ENCODE measurements at places on chromosomes 16 and 17. TPM values are rescaled to one million over a fixed set of nuclear protein-coding genes. Genes with fewer than 3 reads are reported as not detected.

The GEMIN4 gene
- 25.9 TPM for total RNA-seq

The TMEM114 gene
- not detected for total RNA-seq

The TM4SF5 gene
- total RNA-seq: not detected

The SLC13A5 gene
- total RNA-seq: not detected

The OTOP3 gene
- total RNA-seq: not detected

GRCh38 chr17:75913537-75914210 lies 9.0 kb upstream of the MRPL38 start:
- DNase-seq: no peak

GRCh38 chr16:11640987-11641817 lies 27.1 kb upstream of the SNN start:
- peak; percentile 76 for DNase-seq

The PLEKHH3 gene
- 16.4 TPM for total RNA-seq

DNA sequence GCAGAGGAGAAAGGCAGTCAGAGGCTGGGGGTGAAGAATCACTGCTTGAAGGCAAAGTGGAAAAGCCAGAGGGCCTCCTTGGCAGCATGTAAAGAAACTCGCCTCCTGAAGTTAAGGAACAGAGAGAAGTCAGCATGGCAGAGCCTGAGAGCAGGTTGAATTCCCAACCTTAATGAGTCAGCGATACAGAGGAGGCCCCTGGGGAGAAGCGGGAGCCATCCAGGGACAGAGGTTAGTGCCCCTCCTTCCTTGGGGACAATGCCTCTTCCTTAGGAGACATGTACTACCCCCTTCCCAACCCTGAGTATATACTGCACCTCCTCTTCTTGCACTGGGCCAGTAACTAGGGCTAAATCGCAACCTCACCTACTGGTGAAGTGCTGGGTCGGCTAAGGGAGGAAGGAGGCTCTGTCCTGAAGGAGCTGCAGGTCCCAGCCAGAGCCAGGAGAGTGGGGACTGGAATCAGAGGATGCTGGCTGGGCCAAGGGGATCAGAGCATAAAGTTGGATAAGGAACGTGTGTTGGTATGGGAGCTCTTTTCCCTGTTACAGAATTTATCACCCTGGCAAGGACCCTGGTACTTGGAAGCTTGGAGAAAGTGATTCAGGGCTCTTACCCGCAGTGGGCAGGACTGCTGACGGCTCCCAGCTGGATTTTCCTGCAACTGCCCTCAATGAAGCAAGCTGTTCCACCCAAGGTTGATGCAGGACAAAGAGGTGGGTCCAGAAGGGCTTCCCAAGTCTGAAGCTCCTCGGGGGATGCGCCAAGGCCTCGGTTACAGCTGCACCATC lies 5.4 kb upstream of the AANAT start:
- no peak for DNase-seq

The KRT27 gene
- not detected for total RNA-seq

The KRTAP4-3 gene
- not detected for total RNA-seq

GRCh38 chr17:57678393-57678792 lies 66.7 kb downstream of the CCDC182 start:
- DNase-seq: no peak

The ADAM11 gene
- total RNA-seq: 0.29 TPM

The TBC1D3C gene
- total RNA-seq: 1.4 TPM

- DNase-seq: no peak
Measured at GRCh38 chr17:77600346-77600745, 358.2 kb upstream of the TNRC6C start.

- no peak for DNase-seq
Measured at GRCh38 chr16:84609563-84610177, 8.2 kb downstream of the COTL1 start.

The ERN2 gene
- not detected for total RNA-seq

The KRTAP16-1 gene
- not detected for total RNA-seq

- DNase-seq: peak; percentile 36
Measured at GRCh38 chr17:17354560-17355349, 51.6 kb downstream of the NT5M start.

DNA sequence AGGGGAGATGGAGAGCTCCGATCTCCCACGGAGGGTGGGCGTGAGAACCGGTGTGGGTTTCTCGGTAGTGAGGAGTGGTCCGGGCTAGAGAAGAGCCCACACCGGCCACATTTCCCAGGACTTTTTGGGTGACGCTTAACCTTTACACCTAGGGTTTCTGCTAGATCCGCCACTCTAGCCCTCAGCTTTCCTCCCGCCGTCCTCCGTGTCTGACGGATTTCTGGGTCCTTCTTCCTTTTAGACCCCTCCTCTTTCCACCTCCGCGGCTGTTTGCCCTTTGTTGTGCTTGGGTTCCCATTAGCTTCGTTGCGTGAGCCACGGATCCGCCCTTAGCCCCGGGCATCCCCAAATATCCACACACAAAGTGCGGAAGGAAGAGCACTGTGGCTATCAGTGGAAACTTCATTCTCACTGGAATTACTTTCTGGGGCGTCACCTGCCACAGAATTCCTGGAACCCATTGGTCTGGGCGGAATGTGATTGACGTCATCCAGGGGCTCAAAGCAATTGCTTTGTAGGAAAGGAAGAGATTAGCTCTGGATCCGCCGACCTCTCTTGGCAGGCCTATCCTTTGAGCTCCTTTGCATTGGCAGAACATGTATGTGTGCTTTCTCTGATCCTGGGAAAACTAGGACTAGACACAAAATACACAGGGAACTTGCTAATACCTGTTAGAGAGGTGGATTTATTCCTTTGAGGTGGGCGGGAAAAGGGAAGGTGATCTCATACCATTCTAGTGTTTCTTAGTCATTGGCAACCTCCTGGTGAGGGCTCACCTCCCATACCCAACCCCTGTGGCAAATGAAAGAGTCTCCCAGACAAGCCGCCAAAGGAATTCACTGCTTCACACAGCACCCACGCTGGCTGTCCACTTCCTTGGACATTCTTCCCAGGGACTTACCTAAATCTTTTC lies 654 bp downstream of the TNFAIP1 start:
- peak; percentile 89 for DNase-seq

- peak; percentile 97 for DNase-seq
Measured at GRCh38 chr16:56607109-56607618, 1.2 kb upstream of the MT2A start.

GRCh38 chr17:36532435-36532975 lies 2.2 kb downstream of the MYO19 start:
- no peak for DNase-seq

The WNT9B gene
- not detected for total RNA-seq

The MYH8 gene
- total RNA-seq: not detected

The MBTD1 gene
- 4.6 TPM for total RNA-seq

Data from HFFc6 (cell line).